ENCODE measurements at places on chromosomes 4 and X.

- peak; percentile 60 for DNase-seq
Observed at GRCh38 chr4:139300431-139301112, 733 bp upstream of the NAA15 start.

- DNase-seq = peak; percentile 64
Observed at GRCh38 chr4:88219099-88219498, 60.7 kb upstream of the ABCG2 start.

DNA sequence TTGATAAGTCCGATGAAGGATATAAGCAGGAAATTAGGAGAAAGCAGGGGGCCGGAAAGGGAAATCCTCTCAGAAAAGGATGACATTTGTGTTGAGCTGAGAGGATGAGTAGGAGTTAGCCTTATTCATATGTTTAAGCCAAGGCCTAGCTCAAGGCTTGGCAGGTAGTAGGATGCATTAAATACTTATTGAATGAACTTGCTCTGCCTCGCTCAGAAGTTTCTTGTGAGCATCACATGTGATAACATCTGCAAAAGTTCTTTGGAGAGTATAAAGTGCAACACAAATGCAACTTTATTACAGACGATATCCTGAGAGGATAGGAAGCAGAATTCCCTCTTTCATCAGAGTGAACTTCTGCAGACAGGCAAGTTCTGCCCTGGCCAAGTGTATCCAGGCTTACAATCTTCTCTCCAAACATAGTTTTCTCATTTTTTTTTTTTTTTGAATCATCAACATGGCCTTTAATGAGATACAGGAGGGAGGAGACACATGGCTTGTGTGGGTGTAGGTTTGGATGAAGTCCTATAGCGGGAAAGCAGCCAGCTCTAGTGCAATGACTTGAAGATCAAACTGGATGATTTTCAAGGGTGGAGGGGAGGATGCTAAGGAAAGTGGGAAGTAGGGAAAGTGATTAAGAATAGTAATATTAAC lies 48.1 kb downstream of the LUZP4 start:
- DNase-seq = no peak

DNA sequence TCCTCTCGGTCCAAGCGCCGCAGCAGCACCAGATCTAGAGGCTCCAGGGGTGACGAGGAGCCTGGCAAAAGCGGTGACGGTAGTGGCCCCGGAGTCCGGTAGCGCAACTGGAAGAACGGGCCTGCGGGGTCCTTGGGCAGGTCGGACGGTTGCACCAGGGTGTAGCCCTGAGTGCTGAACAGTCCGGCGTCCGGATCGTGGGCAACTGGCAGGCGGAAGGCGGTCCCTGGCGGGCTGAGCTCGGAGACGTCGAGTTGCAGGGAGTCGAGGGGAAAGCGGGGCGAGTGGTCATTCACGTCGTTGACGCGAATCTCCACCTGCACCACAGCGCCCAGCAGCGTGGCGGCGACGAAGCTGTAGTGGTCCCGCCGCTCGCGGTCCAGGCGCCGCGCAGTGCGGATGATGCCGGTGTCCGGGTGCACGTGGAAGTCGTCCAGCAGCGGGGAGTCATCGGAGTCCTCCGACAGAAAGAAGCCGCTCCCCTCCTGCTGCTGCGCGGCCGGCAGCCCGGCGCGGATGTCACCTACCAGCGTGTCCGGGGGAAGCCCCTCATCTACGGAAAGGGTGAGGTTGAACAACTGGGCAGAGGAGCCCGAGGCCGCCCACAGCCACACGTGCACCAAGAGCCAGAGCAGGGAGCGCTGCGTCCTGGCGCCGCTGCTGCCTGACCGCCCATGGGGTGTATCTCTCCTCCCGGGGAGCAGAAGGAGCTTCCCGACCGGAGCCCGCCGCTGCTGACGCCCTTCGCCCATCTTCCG lies 837 bp downstream of the DCHS2 start:
- no peak for DNase-seq

DNA sequence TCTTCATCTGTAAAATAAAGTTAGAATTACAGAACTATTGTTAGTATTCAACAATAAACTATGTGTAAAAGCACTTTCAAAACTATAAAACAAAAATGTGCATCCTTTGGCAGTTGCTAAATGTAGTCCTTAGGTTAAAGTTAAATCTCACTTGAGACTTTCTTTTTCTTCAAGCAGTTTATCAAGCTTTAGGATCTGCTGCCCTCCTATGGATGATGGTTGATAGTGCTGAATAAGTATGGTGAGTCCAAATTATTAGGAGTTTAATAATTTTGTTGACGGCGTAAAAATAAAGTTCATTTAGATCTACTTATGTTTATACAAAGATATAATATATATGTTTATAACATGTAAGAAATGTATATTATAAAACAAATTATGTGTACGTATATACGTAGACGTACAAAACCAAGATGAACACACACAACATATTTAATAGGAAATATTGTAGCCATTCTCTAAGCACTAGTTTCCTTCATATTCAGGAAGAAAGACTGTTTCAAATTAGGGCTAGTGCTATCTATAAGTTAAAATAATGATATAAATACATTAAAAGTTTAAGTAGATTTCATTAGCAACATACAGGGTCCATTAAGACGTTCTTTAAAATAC lies 22.3 kb downstream of the UGT2A2 start:
- DNase-seq = no peak

DNA sequence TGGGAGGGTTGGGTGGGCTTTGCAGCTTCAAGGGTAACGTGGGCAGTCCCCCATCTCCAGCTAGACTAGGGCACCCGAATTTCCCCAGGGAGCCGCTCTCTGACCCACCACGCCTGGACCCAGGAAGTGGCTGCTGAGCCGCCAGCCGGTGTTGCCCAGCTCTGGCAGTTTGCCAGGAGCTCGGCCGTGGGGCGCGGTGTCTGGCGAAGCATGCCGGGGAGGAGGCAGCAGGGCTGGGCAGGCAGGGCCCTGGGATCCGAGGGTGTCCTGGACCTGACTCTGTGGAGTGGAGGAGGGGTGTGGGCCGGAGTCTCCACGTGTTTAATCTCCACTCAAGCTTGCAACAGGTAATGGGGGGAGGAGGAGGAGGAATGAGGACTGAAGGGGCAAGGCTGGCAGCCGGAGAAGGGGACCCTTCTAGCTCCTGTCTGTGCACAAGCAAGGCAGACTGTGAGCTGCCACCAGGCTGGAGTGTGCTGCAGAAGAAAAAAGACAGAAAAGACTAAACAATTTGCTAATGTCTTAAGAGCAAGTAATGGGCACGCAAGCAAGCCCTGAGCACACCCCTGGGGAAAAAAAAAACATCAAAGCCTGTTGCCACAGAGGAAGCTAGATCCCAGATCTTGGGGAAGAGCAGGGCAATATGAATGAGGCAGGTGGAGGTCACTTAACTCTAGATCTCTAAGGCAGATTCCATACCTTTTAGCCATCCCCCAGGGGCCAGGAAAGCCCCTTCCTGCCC lies 2.4 kb downstream of the LONRF3 start:
- no peak for DNase-seq

- no peak for DNase-seq
Observed at GRCh38 chr4:3864742-3865721, 98.8 kb downstream of the ADRA2C start.
